ENCODE measurements at places on chromosomes 5 and 9.

DNA sequence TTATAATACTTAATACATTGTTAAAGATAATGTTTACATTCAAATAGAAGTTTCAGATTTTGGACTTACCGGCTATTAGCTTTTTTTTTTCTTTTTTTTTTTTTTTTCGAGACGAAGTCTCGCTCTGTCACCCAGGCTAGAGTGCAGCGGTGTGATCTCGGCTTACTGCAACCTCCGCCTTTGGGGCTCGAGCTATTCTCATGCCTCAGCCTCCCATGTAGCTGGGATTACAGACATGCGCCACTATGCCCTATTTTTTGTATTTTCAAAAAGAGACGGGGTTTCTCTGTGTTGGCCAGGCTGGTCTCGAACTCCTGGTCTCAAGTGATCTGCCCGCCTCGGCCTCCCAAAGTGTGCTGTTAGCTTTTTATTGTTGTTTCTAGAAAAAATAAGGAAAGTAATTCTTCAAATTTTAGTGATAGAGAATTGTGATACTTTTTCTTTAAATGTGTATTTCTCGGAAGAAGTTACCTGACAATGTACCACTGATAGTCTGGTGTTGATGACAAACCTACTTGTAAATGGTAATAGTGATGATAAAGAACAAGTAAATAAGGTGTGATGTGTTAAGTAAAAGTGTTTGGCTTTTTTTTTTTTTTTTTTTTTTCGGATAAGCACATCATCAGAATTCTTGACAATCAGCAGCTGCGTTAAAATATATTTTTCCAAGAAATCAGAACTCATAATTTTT is 2.7 kb downstream of the CDC42SE2 start:
- DNase-seq: no peak

- DNase-seq: no peak
Observed at GRCh38 chr5:15966651-15967050, 212.9 kb downstream of the MARCHF11 start.

DNA sequence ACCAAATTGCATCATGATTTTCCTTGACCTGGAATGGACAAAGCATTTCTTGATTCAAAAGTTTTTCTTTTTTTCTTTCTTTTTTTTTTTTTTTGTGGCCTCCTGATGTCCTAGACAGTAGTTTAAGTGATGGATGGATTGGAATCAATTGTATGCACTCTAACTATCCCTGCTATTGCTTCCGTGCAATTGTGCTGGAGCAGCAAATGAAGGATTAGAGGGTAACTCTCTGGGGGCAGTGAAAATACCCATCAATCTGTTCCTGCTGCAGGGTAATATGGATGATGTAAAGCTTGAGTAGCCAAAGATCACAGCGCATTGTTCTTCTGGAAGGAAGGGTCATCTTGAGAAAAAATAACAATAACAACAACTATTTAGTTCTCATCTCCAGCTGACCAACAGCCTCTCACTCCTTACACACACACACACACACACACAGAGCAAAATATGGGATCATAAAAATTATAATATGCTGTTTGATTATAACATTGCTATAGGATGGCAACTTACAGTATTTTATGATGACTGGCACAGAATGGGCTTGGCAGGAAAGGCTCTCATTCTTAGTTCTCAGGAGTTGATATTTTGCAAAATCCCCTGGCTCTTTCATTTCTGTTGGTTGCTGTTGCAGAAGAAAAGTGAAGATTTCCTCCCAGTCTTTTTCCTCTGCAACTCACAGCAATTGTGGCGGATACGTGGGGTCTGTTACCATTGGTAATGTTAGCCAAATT is 160.9 kb upstream of the DMAC1 start:
- DNase-seq: no peak

- no peak for DNase-seq
Observed at GRCh38 chr5:132756542-132756941, 9.3 kb downstream of the CCNI2 start.

Measured in NCI-H2107 (cell line).